Inflammatory macrophage treated with lipopolysaccharide for 1 hour (primary cell): ENCODE measurements at places on chromosomes 1 and 21.

DNA sequence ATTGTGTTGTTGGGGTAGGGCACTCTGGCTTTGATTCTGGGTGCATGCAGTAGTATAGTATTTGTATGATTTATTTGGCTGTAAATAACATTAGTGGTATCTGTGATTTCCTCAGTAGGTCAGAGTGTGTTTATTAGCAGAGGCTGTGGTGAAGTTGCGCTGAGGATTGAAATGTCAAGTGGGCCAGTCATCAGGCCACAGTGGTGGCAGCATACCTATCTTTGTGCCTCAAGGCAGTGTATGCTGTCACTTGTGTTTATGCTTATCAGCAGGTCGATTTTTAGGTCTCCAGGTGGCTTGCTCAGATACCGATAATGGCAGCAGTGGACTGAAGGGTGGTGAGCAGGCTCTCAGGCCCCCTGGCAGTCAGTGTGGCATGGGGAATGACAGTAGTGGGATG is 11.3 kb downstream of the LY9 start:
- no peak for DNase-seq

GRCh38 chr1:41312991-41313645 is 48.1 kb upstream of the FOXO6 start:
- no peak for DNase-seq

DNA sequence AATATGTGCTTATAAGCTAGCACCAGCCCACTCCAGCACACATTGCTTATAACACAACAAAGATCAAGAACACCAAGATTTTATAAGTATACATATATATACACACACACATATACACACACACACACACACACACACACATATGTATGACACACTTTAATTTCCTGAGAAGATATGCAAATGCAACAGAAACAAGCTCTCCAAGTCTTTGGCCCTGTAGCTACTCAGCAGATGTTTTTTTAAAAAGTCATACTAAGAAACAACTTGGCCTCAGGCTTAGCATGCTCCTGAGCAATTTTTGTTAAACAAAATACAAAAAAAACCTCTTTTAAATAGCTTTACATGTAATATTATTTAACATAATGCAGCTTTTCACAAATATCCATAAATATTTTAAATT is 11.1 kb downstream of the TNFSF18 start:
- DNase-seq: no peak

DNA sequence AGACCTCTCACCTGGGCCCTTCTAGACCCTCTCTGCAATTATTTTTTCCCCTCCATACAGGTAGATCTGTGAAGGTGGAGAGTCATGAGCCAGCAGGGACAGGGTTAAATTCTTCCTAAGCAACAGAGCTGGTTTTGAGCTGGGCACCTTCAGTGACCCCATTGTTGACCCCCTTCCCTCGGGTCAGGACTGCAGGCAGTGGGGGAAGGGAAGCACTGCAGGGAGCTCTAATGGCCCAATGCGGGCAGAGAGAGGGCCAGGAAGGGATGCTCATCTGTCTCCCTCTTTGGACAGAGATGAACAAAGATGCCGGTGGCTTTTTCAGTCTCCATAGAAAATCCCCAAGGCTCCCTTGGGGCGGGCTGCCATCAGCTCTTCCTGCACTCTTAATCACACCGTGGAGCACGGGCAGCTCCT is 21.4 kb downstream of the SOX13 start:
- DNase-seq: no peak

GRCh38 chr1:115142616-115143015 is 53.3 kb upstream of the TSPAN2 start:
- no peak for DNase-seq

DNA sequence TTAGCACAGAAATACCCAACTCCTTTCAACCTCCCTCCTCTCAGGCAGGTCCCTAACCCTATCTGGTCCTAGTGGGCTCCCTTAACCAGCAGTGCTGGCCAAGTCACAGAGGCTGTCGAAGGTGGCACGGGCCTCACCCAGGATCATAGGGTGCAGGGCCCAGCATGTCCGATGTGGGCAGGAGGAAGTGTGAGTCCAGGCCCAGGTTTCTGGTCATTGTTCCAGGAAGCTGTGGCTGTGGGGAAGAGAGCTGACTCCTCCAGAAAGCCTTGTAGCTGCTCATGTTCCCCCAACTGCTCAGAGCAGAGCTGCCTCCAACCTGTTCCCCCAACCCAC is 2.4 kb downstream of the CCDC17 start:
- peak; percentile 10 for DNase-seq

DNA sequence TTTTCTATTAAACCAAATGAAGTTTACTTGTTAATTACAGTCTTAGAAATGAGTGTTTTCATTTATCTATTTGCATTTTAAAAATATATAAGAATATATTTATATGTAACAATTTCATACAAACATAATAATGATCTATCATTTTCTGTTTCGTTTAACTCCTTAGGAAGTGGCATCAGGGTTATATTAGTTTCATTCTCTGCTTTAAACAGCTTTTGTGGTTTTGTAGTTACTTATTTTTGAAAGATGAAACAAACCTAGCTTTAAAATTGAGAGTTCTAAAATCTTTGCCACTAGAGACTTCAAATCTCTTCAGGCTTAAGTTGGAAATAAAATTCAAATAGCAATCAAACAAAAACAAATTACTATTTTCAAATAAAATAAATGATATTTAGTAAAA is 2110.6 kb downstream of the MRPL39 start:
- DNase-seq: no peak
